ENCODE measurements at places on chromosomes 13 and 19. TPM values are rescaled to one million over a fixed set of nuclear protein-coding genes. Genes with fewer than 3 reads are reported as not detected.

CEACAM3 gene
- total RNA-seq = not detected

TSC22D1 gene
- 6.9 TPM for total RNA-seq

GNG8 gene
- total RNA-seq = 18.6 TPM

GRIK5 gene
- total RNA-seq = 3.9 TPM

PTH2 gene
- not detected for total RNA-seq

KLK13 gene
- total RNA-seq = not detected

ZNF709 gene
- total RNA-seq = 0.26 TPM

KLK3 gene
- not detected for total RNA-seq

PLK5 gene
- total RNA-seq = not detected

NEK5 gene
- total RNA-seq = not detected

KIR3DL2 gene
- 0.65 TPM for total RNA-seq

KLHL1 gene
- total RNA-seq = not detected

KLK10 gene
- not detected for total RNA-seq

DNA sequence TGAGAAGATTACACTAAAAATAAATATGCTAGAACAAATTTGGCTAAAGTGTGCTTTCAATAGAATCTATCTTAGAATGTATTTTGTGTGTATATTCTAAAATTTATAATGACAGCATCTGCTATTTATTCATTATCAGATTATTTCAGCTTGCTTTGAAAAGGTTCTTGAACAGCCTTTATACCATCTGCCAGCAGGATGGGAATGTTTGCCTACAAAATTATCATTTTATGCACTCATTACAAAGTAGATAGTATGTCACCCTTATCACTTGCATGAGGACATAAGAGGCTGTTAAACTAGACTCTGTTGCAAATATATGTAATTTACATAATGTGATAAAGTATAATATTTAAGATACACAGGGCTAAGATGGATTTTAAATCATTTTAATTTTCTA lies 1286.9 kb upstream of the PCDH20 start:
- no peak for DNase-seq

GRCh38 chr13:45198924-45199323 lies 1.9 kb downstream of the KCTD4 start:
- no peak for DNase-seq

DNA sequence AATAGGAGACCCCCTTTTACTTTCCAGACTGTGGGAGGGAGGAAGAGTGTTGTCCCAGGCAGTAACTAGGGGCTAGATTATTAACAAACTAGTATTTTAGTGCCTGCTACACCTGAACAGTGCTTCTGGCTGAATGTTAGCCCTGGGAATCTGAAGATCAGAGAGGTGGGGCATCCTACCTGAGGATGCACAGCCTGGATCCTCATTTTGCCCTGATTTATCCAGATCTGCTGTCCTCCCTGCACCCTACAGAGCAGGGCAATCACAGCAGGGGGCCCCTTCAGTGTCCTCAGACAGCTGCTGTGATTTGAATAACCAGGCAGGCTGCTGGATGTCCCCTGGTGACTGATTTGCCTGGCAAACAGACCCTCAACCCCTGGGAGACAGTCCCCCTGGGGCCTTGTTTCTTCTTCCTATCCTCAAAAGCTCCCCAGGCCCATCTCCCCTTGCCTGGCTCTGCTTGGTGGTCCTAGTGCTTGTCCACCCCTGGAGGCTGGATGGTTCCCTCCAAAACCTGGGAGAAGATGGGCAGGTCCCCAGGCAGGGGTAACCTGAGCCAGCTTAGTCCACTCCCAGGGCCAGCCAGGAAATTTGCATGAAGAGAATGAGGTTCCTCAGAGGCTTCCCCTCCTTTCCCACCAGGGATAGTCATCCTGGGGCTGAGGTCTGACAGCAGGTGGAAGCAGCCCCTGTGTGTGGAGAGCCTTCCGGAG lies at the start of gene OVOL3:
TSS of gene OVOL3 (plus strand) at position 657 of the 713 bp plus-strand sequence. CDS start 60 bp downstream, outside the sequence.
- DNase-seq = no peak

GRCh38 chr19:16324384-16325160 lies at the start of gene KLF2:
TSS of gene KLF2 (plus strand) at chr19:16324826. CDS start at chr19:16324924, 98 bp downstream.
- DNase-seq = peak; percentile 91

DNA sequence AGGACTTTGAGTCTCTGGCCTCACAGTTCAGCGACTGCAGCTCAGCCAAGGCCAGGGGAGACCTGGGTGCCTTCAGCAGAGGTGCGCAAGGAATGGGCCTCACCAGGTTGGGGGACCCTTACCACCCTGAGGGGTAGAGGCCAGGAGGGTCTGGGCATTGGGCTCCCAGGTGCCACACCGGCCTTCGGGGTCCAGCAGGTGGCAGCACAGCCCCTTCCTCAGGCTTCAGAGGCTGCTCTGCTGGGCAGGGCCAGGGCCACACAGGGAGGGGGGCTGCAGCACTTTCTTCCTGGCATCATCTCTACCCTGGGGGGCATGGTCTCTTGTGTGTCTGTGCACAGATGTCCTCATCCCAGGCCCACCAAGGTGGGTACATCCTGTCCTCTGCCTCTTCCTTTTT lies 12.9 kb downstream of the PIN1 start:
- DNase-seq = no peak

DNA sequence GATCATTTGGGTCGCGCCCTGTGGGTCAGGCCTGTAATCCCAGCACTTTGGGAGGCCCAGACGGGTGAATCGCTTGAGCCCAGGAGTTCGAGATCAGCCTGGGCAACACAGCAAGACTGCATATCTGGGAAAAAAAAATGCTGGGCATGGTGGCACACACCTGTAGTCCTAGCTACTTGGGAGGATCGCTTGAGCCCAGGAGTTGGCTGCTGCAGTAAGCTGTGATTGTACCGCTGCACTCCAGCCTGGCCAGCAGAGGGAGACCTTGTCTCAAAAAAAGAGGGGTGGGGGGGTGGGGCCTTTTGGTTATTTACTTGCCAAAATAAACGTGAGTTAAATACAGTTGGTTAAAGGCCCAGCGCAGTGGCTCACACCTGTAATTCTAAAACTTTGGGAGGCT lies 9.8 kb upstream of the ZNF544 start:
- DNase-seq = peak; percentile 8

DNA sequence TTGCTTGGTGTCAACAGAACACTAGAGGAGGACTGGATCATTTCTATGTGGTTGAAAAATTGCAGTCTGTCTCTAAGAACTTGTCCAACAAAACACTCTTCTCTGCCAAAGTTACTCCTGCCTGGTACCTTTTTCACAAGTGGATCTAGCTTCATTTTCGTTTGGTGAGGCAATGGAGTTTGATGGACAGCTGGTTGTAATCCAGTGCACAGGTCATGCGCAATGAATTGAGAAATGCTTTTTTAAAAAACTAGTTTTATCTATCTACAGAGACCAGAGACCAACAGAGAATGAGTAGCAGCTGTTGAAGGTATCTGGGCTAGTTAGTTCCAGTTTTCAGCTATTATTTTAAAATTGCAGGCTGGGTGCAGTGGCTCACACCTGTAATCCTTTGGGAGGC lies 12.0 kb upstream of the KBTBD6 start:
- no peak for DNase-seq

GRCh38 chr13:32639502-32640105 lies 53.4 kb downstream of the PDS5B start:
- DNase-seq = peak; percentile 25

GRCh38 chr13:32426990-32427851 lies 709 bp downstream of the N4BP2L1 start:
- peak; percentile 40 for DNase-seq

DNA sequence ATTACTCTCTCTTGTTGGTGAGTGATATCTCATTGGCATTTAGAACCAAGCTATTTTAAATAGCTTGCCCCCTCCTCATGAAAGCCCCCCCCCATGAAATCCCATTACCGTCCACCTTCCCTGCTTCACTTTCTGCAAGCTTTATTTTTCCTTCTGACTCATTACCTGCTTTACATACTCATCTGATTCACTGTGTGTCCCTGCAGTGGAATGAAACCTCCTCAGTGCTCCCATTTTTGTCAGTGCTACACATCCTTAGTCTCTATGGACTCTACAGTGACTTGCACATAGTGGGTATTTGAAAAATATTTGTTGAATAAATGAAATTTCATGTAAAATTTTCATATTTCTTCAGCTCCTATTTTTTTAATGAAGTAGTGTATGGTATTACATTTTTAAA lies 62.3 kb downstream of the DOCK9 start:
- DNase-seq = no peak

- no peak for DNase-seq
Observed at GRCh38 chr13:45516757-45517156, 52.0 kb downstream of the COG3 start.

DNA sequence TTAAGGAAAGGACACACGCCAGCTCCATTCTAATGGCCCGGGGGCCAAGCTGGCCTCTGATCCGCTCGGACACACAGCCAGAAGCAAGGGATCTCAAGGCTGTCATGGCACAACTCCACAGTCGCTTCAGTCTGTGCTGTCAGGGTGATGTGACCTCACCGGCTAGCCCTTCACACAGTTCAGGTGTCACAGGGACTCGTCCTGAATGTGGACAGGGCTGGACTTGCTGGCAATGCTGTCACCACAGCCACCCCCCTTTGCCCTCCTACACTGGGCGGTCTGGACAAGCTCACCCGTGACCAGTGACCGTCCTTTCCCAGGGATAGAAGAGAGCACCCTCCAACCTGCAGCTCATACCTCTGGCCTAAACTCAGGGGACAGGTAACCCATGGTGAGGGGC lies 15.2 kb downstream of the SUGP1 start:
- DNase-seq = no peak

DNA sequence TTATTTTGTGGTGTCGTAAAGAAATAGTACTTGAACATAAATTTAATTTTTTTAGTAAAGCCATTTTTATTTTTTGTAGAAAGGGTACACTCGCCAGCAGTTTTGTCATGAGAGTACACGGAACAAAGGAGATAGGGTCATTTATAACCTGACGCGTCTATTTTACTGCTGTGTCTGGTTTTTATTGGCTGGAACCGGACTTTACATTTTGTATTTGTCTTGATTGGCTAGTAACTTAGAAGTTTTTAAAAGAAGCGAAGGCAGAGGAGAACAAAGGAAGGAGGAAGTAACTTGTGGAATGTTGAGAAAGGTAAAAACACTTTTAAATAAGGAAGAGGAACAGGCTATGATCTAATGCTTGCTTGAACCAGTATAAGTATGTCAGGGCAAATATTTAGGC lies 43.5 kb downstream of the TRPM4 start:
- no peak for DNase-seq

GRCh38 chr13:41296879-41297646 lies 14.0 kb upstream of the NAA16 start:
- no peak for DNase-seq

- DNase-seq = no peak
Observed at GRCh38 chr13:19150712-19151228, 30.9 kb downstream of the TUBA3C start.

DNA sequence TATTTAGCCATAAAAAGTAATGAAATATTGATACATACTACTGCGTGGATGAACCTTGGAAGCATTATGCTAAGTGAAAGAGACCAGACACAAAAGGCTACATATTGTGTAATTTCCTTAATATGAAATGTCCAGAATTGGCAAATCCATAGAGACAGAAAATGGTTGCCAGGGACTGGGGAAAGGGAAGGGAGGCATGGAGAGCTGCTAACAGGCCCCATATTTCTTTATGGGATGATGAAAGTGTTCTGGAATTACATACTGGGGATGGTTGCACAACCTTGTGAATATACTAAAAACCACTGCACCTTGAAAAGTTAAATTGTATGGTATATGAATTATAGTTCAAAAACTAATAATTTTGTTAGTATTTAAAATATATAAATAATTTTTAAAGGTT lies 3.6 kb downstream of the IFT88 start:
- DNase-seq = no peak

DNA sequence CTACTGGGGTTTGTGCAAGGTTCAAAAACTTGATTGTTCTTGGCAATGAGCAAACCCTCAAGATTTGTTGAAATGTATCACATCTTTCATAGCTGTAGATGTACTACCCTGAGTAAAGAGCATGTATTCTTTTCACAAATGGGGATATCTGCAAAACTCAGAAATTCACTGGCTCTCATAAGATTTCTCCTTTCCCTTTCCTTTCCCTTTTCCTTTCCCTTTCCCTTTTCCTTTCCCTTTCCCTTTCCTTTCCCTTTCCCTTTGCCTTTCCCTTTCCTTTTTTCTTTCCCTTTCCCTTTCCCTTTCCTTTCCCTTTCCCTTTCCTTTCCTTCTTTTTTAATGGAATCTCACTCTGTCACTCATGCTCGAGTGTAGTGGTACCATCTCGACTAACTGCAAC lies 69.1 kb downstream of the FNDC3A start:
- no peak for DNase-seq

DNA sequence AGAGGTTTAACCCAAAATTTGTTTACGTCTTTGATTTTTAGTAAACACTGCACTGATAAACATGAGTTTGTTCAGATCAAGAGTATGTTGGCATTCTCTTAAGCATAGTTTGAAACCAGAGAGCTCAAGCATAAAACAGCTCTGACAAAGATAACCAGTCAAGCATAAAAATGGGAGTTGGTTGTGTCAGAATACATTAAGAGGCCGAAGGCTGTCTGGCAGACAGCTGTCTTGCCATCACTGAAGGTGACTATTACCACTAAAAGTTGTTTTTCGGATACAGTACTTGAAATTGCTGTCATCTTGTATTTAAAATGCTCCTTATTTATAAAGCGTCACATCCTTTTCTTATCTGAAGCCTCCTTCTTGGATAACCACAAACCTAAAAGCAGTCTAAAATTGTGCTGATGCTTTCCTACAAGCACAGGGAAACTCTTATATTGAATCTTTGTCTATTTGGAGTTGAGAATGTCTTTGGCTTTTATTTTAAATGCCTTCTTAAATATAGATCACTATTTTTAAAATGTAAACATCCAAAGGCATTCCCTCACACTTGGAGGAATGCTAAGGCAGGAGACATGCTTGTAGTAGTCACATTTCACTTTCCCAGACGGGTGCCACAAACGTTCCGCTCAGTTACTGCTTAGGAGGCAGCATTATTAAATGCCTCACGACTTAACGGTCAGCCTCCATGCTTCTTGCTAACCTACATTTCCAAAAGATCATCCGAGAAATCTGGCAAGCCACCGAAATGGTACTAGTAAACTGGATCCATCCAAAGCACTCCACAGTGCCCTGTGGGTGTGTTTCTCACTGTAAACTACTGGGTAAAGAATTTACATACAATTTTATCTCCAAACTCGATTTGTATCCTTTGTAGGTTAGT lies 1.5 kb downstream of the SMAD9 start:
- DNase-seq = no peak

DNA sequence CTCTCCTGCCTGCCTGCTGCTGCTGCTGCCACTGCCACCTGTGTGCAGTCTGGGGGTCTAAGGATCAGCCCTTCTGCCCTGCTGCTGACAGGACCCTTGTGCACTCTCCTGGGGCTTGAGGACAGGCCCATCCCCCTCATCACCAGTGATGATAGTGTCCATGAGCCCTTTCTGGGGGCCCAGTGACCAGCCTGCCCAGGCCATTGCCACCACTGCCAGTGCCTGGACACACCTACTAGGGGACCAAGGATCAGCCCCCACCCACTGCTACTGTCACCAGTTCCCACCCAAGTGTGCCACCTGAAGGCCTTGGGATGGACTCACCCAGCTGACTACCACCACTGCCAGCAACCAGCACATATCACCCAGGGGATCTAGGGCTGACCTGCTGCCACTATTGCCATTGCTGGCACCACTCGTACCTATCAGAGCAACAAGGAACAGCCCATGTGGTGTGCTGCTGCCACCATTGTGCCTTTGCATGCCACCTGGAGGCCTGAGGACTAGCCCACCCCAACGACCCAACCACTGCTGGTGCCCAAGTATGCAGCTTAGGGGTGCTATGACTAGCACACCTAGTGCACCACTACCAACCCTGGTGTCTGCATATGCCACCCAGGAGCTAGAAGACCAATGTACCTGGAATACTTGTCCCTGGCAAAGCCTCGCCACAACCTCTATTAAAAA lies 994.3 kb downstream of the PCDH17 start:
- no peak for DNase-seq

GRCh38 chr13:43495732-43496131 lies 291.0 kb downstream of the ENOX1 start:
- DNase-seq = no peak

GRCh38 chr19:41376998-41377365 lies 649 bp downstream of the TMEM91 start:
- no peak for DNase-seq
